ENCODE measurements at places on chromosomes 5 and 9.

DNA sequence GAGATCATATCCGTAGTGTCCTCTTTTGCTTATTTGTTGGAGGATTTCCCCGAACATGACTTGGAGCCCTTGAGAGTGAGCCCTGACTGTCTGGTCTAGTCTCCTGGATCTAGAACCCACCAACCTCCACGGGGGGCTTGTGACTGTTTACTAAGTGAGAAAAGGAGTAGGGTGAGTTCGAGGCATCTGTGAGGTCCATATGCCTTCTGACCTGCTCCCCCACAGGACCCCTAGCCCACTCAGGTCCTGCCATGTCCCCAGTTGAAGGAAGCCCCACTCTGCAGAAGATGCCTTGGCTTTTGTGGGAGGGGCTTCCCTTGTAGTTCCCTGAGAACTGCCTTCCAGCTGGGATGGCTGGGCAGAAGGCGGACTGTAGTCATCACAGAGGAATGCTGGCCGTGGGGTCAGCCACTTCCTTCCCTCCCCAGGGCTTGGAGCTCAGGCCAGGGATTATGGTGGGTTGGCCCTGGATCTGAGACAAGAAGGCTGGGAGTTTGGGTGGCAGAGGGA is 7.0 kb upstream of the IRF1 start:
- DNase-seq = peak; percentile 27

GRCh38 chr5:72018143-72018803 is 89.0 kb upstream of the MAP1B start:
- peak; percentile 75 for DNase-seq

DNA sequence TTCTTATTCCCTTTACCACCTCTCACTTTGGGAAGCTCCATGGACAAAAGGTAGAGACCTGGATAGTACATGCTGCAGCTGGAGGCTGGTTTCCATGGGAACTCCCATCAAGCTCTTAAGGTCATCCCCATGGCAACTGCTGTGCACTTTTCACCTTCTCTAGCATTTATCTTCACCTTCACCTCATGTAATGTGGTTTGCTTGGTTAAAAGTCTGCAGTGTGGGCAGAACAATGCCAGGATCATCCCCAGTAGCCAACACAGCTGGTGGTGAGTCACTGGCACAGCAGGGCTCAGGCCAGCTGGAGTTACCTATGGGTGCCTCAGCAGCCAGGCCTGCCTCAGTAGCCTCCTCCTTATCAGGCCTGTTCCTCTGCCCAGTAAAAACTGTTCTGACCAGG is 210.5 kb downstream of the GRIA1 start:
- DNase-seq = no peak

- peak; percentile 10 for DNase-seq
Measured at GRCh38 chr5:155943516-155944407, 383.2 kb upstream of the SGCD start.

GRCh38 chr5:112239996-112240395 is 179.1 kb downstream of the EPB41L4A start:
- no peak for DNase-seq

DNA sequence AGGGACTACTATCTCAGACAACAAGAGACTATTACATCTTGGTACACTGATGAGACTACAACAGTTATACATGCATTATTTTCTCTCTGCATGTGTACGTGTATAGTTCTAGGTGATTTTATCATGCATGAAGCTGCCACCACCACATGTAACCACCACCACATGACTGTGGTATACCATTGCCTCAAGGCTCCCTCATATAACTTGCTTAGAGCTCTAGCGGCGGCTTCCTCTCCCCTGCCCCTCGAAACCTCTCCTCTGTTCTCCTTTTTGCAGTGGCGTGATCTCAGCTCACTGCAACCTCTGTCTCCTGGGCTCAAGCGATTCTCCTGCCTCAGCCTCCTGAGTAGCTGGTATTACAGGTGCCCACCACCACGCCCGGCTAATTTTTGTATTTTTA is 162.3 kb downstream of the AOPEP start:
- no peak for DNase-seq

DNA sequence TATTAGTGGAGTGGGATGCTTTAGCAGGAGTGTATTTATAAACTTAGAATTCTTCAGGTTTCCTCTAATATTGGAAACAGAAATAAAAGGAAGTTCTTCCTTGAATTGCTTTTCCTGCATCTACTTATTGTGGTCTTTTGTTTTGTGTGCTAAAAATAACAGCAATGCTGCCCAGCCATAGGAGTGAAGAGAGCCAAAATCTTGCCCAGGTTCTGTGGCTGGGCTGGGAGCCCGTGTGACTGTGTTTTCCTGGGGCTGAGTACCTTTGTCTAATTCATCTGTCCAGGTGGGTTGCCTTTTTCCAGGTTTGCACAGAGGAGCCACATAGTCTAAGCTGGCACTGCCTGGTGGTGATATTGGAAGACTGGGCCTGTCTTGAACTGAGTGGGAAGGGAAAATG is 179.7 kb upstream of the ADAMTSL1 start:
- DNase-seq = no peak

GRCh38 chr9:127166111-127166510 is 43.7 kb upstream of the ANGPTL2 start:
- DNase-seq = no peak

GRCh38 chr5:142017832-142018427 is 5.1 kb upstream of the GNPDA1 start:
- DNase-seq = no peak

GRCh38 chr9:125137200-125137599 is 6.1 kb downstream of the SCAI start:
- no peak for DNase-seq

- no peak for DNase-seq
Measured at GRCh38 chr5:39867923-39868322, 443.1 kb upstream of the DAB2 start.
